ENCODE measurements at places on chromosomes 16 and 17.

DNA sequence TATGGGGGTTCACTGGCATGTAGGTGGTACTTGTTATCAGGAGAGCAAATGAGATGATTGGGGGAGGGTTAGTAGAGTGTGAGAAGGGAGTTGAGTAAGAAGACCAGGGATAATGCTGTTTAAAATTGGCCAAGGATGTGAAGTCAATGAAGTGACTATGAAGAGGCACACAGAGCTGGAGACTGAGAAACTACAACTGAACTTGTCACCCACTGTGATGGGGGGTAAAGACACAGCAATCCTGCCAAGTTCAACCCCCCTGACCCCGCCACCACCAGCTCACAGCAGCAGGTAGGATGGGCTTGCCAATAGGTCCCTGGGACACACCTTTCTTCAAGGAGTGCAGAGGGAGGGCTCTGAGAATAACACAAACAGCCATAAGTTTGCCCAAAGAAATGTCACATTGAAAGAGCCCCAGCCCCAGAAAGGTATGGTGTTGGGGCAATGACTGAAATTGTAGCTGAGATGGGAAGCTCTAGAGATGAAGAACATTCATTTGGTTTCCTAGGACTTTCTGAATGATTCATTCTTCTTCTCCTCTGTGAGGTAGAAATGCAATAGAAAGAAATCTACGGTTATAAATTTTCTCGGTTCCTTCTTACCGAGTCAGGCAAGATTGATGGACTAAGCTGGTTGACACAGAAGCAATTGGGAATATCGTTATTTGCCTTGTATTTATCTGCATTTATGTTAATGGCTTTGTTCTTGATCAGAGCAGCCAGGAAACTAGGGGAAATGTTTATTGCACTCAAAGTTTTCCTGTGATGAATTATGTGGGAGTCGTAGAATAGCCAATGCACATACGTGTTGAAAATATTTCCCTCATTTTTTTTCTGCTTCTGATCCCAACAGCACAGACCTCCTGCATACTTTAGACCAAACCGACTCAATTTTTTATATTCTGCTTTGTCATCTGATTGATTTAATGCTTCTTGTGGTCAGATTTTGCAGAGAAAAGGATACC is 595.2 kb upstream of the CDH11 start:
- DNase-seq = no peak

DNA sequence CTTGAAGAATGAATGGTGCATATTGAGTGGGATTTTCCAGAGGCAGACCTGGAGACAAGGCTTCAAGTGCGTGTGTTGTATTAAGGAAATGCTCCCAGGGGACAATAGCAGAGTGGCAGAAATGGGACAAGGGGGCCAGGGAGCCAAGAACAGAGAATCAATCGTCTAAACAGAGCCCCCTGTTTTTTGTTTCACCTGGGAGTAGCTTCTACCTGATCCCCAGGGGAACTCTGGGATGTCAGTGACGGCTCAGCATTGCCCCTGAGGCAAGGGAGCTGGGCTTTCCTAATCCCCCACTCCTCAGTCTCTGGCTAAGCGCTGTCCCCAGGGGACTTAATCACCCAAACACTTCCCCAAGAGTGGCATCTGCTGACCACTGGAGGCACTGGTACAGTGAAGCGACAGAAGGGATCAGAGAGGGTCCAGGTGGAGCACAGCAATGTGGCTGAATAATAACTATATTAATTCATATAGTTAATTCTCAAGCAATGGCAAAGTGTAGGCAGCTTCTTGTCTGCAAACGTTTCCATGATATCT is 35.7 kb upstream of the C16orf78 start:
- no peak for DNase-seq

DNA sequence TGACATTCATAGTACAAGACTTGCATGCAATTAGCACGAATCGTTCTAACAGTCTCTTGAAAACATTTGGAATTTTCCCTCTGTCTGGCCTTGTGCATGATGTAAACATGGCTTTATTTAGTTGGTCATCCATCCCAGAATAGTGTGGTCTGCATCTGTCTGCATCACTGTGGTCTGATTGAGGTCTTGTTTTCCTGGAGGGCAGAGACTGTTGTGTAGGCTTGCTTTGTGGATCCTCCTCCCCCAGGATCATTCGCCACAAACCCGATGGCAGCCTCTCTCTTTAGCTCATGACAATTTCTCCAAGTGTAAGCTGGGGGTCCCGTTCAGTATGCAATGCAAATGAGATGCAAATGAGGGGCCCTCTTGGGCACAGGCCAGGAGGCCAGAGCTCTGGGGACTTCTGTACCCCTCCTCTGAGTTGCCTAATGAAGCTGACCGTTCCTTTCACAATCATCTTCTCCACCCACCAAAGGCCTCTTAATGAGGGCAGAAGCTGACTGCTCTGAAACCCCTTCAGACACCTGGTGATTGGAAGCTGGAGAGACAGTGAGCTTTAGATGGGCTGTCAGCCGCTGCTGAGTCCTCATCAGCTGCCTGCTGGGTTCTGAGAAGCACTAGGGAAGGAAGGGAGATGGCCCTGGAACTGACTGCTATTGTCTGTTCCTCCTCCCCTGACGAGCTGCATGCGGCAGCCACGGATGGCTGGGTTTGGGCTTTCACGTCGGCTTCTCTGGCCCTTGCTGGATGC is 201.2 kb upstream of the CACNG3 start:
- DNase-seq = no peak

GRCh38 chr16:79770244-79771064 is 169.9 kb upstream of the MAF start:
- DNase-seq = no peak

DNA sequence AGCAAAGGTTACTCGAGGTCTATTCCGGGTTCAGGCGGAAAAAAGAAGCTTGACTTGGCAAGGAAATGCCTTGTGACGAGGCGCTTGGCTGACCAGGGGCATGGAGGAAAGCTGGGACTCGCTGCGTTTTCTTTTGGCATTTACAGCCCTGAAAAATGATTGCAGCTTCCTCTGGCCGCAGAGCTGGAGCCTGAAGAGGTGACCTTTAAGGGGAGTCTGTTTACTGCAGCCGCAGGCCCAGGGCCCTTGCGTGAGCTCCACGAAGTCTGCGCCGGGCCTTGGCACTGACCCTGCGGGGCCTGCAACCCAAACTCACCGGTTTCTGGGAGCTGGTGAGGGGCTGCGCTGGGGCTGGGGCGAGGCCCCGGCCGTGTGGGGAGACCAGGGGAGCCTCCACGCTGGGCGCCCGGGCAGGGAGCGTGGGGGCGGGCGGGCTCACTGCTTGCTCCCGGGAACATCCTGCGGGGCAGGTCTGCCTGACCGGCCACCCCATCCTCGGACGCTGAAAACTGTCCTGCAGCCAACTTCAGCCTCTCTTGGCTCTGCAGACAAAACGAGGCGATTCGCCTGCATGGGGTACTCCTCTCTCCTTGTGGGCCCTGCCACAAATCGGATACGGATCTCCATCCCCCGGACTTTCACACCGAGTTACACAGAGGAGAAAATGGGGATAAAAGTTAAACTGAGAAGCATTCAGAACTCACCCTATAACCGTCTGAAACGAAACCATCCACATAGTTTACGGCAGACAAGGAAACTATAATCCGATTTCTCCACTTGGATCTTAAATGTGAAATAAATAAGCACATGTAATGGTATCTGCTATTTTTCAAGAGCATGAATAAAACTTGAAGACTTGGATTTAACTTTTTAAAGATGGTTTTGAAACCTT is 206.3 kb upstream of the FOXF1 start:
- DNase-seq = no peak

- no peak for DNase-seq
These were observed 261.8 kb upstream of the PSMD7 start for GRCh38 chr16:74034862-74035261.

DNA sequence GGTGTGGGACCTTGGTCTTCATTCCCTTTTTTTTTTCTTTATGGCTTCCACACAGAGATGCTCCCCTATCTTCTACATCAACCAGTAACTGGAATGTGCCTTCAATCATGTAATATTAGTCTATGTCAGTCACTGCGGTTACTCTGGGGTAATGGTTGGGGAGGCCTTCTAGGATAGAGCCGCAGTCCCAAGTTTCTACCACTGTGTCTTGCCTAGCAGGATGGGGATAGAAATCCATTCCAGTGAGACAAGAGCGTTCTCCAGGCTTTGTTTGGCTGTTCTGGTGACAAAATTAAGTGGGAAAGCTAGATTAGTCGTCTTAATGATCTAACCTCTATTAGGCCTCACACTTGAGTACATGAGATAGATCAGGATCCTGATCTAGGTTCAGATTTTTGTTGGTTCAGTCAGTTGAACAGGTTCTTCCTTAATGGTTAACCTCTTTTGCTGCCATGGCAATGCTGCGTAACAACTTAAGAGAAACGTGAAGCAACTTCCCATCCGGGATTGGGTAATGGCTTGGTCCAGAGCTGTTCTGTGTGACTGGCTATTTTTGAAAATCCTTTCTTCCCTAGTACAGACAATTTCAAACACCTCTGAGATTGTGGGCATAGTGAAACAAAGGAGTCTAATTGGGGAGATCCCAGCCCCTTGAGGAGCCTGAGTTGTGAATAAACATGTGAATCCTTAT is 8.7 kb downstream of the MSL1 start:
- no peak for DNase-seq

GRCh38 chr16:50802000-50802399 is 60.1 kb downstream of the CYLD start:
- no peak for DNase-seq

GRCh38 chr17:2867441-2868424 is 71.5 kb downstream of the RAP1GAP2 start:
- peak; percentile 87 for DNase-seq

- DNase-seq = no peak
These were observed 641 bp downstream of the SBK1 start for GRCh38 chr16:28292731-28293600.

GRCh38 chr17:65532101-65532890 is 29.2 kb downstream of the AXIN2 start:
- no peak for DNase-seq

GRCh38 chr16:28182801-28183200 is 29.0 kb downstream of the XPO6 start:
- no peak for DNase-seq

- no peak for DNase-seq
These were observed 31.7 kb downstream of the ZFPM1 start for GRCh38 chr16:88484505-88485365.

- no peak for DNase-seq
These were observed 87.3 kb upstream of the TOB1 start for GRCh38 chr17:50953518-50953830.

- no peak for DNase-seq
These were observed 609.6 kb upstream of the C16orf82 start for GRCh38 chr16:26457095-26457494.

DNA sequence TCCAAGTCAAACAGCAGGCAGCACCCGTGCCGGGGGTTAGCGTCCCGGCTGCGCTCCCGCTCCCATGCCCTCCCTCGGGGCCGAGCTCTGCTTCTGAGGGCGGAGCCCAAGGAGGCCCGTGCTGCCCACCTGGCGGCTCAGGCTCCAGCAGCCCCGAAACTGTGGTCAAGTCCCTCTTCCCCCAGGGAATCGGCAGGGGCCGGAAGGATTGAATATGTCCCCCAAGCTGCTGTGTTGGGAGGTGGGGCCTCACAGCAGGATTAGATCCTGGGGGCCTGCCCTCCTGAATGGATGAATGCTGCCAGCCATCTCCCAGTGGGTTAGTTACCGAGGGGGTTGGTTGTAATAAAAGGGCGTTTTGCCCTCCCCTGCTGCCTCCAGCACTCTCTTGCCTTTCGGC is 33.9 kb downstream of the MAP2K3 start:
- no peak for DNase-seq

DNA sequence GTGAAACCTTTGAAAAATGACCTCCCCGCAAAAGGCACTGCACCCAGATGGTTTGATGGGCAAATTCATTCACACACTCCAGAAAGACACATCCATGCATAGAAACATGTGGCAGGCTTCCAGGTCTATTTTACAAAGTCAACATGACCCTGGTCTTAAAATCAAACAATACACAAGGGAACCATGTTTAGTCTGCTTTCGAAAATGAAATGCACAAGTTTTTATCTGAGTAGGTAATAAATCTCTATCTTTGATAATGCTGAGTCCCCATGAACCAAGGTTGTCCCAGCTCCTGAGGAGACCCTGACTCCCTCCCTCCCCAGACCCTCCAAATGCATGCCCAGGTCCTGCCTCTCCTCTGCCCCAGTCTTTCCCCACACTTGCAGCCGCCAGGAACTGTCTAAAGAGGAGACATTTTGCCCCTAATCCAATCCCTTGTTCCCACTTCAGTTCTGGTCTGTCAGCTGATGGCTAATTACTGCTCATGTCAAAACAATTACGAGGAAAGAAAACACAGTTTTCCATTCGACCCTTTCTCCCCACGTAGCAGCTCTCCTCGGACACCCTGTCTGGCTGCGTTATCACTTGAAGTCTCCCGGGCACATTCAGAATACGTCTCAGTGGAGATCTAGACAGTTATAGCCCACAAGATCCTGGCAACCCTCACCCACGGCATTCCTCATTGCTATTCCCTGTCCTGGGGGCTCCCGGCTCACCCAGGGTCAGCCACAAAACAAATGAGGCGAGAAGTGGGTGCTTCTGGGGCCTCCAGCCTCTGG is 68.8 kb upstream of the RCVRN start:
- DNase-seq = no peak

GRCh38 chr17:47852113-47852949 is 1.4 kb upstream of the SP6 start:
- DNase-seq = no peak

- no peak for DNase-seq
These were observed 97.1 kb downstream of the TMEM100 start for GRCh38 chr17:55625521-55625920.

GRCh38 chr17:75049706-75050105 is 2.7 kb downstream of the KCTD2 start:
- no peak for DNase-seq

Measured in HS-5 (cell line).